Stomach (tissue), 19 donors: ENCODE measurements at places on chromosomes 7 and 10. TPM values are rescaled to one million over a fixed set of nuclear protein-coding genes. Genes with fewer than 3 reads are reported as not detected.

The RARRES2 gene
- total RNA-seq: 70.9 TPM

The SNX10 gene
- total RNA-seq: not detected

The NEUROG3 gene
- not detected for total RNA-seq

- H3K27me3 ChIP-seq: no peaks in the 10 kb centered on the region
- DNase-seq: no peak
- peaks cover 13% of the 10 kb centered on the region for H3K4me1 ChIP-seq
- no peak overlapping the region for H3K4me3 ChIP-seq
- peaks cover 81% of the 10 kb centered on the region for H3K36me3 ChIP-seq
- H3K27ac ChIP-seq: no peak overlapping the region
Observed at GRCh38 chr7:105538339-105538738, 6.3 kb downstream of the RINT1 start.
